Stimulated activated naive CD8-positive, alpha-beta T cell treated with anti-CD3 and anti-CD28 coated beads, Interleukin-15, Interleukin-2, amounts not matched to agents 100 U/mL and 50 U/mL, for 24 hours (primary cell): ENCODE measurements at places on chromosomes 11 and 22.

- no peak for DNase-seq
Measured at GRCh38 chr11:75389276-75389605, 10.1 kb upstream of the RPS3 start.

- no peak for DNase-seq
Measured at GRCh38 chr22:47119181-47119580, 356.7 kb downstream of the TBC1D22A start.

- no peak for DNase-seq
Measured at GRCh38 chr22:42431401-42432019, 693 bp downstream of the NFAM1 start.

DNA sequence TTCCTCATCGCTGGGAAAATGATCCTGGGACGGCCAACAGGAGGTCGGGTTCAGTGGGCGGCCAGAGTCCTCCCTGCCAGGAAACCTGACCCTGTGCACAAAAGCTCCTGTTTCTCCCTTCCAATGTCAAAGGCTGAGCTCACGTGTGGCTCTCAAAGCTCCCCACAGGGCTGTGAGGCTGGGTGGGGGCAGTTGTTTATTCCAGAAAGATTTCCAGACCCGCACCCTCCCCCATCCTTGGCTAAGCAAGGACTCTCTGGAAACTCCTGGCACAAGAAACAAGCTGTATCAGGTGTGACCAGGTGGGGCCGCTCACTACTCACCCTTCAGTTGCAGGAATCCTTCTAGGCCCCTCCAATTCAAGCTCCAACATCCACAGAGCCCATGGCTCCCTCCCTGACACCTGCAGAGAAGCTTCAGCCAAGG is 131.9 kb downstream of the SHANK2 start:
- no peak for DNase-seq

GRCh38 chr11:34267417-34267816 is 90.4 kb downstream of the ABTB2 start:
- no peak for DNase-seq

DNA sequence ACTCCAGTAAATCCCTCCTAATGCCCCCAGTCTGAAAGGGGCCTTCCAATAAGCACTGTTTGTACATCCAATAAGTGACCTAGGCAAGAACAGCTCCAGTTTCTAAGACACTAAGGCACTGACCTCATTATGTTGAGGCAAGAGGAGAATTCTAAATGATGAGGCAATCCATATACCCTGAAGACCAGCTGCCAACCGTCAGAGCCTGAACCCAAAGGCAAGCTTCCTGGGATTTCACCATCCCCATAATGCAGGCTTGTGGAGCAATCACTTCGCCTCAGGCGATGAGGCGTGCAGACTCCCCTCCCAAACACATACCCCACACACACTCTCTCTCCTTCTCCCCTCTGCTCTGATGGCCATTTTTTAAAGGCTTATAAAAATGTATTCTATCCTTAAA is 49.5 kb downstream of the LGR4 start:
- DNase-seq = no peak

GRCh38 chr22:41315586-41315985 is 14.3 kb downstream of the ZC3H7B start:
- DNase-seq = no peak
